ENCODE measurements at places on chromosomes 5 and 9.

GRCh38 chr9:81082221-81082620, 607.1 kb downstream of the TLE1 start:
- no peak for DNase-seq

GRCh38 chr5:67222243-67223025, 25.8 kb upstream of the CD180 start:
- DNase-seq, result no peak

DNA sequence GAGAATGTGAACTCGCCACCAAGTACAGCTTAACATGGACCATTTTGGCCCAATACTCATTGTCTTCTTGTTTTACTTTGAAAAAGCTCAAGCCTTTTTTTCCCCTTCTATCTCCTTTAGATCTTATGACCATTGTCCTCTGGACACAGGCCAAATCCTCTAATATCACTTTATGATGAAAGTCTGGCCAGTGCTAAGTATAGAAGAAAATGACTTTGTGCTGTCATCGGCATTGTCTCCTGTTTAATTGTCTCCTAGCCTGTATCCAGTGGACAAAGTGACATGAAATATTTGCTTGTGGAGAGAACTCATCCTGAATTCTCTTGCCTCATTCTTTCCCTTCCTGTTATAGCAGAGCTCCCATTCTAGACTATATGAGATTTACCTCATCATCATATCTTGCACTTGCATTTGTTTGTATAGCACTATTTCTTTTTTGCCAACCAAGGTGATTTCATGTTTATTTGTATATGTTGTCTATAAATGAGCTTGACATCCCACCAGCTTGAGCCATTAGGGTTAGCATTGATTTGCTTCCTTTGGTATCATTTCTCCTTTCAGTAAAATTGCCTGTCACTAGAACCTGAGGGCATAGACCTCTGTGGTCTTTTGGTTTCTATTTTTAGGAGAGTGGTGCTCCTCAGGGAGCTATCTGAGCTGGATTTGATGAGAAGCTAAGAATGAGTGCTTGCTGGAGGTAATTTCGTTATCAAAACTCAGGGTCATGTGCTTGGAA, 18.8 kb upstream of the TNFAIP8 start:
- DNase-seq, result no peak

- no peak for DNase-seq
Observed at GRCh38 chr5:140351609-140352334, 5.4 kb upstream of the HBEGF start.

DNA sequence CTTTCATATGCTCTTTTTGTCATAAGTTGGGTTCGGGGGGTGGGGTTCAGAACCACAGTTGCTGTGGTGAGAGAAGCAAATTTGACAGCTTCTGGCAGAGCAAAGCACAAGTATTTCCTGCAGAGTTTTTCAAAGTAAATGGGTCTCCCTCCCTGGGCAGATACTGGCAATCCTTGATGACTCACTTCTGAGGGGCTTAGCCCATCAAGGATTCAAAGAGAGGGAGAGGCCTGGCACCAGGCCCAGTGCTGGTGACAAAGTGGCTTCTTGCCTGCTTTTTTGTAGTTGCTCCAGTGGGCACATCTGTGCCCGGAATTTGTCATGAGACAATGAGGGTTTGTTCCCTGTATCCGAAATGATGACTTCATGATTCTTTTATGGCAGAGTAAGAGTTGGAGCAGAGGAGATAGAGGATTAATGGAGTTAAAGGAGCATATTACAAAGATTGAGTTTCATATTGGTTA, 46.6 kb upstream of the TNC start:
- DNase-seq, result peak; percentile 36

DNA sequence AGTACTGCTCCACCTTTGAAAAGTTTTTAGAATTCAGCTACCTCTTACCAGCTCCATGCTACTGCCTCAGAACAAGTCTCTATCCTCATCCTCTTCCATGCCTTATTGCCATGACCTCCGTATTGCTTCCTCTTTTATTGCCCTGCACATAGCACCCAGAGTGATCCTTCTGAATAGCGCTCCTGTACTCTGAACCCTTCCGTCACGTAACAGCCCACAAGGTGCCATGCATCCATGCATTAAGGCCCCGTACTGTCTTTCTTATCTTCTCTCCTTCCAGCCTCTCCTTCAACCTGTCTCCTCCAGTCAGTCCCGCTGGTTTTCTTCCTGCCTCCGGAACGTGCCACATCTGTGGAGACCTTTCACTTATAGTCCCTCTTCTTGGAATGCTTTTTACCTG, 273.3 kb upstream of the SEMA6A start:
- DNase-seq, result no peak

GRCh38 chr5:158560170-158560569, 539.5 kb downstream of the EBF1 start:
- DNase-seq, result no peak

- no peak for DNase-seq
Observed at GRCh38 chr5:139108063-139108824, 89.9 kb downstream of the SIL1 start.

GRCh38 chr5:53069626-53070025, 39.9 kb downstream of the MOCS2 start:
- DNase-seq, result no peak

DNA sequence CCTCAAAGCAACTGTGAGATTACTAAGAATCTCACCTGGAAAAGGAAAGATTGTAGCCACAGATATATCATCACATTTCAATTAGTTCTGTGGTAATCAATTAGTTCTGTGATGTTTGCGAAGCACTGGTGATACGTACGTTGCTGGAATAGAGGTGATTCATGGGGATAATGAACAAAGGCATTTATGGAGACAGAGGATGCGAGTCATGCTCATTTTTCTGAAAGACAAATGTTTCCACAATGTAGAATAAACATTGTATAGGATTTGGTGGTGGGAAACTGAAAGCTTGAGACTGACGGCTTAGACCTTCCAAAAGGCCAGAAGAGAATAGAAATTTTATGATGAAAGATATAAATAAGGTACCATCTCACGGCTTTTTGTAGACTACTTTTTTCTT, 507.3 kb upstream of the TYRP1 start:
- DNase-seq, result no peak

- DNase-seq, result no peak
Observed at GRCh38 chr5:120039111-120039510, 409.8 kb downstream of the FAM170A start.

DNA sequence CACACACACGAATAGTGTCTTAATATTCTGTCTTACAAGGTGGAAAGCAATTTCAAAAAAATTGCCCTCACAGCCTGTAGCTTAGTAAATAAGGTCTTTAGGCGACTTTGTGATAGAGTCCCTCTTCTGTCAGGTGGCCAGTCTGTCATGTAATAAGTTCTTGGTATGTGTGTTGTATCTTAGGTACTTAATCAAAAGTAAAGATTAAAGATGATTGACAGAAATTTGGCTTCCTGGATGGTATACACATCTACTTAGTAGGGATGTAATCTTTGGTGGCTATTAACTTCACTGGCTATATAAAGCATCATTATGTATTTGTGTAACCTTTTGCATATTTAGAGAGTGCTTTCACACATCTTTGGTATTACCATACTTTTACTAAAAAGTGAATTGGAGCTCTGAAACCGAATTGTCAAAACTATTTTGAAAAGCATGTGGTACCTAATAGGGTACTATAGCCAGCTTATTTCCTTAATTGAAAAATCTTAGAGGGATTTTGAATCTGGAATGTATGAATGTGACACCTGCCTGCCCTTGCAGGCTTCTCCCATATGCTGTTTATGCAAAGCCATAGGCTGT, 3.4 kb downstream of the G3BP1 start:
- DNase-seq, result no peak

DNA sequence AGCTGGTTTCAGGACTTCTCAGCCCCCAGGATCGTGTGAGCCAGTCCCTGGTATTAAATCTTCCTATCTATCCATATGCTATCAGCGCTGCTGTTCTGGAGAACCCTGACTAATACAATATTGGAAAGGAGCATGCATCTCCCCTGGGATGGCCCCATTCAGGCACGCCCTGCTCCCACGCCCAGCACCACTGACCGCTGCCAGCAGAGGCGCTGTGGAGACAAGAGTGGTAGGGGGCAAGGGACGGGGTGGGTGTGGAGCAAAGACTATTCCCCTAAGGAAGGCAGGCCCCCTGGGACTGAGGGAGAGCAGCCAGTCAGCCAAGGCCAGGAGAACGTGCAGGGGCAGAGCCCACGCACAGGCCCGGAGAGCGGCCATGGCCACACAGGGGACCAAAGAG, 116.0 kb downstream of the VAV2 start:
- no peak for DNase-seq

- DNase-seq, result no peak
Observed at GRCh38 chr5:30850866-30851265, 342.6 kb upstream of the CDH6 start.

GRCh38 chr9:93596399-93596798, 20.0 kb downstream of the PHF2 start:
- no peak for DNase-seq

DNA sequence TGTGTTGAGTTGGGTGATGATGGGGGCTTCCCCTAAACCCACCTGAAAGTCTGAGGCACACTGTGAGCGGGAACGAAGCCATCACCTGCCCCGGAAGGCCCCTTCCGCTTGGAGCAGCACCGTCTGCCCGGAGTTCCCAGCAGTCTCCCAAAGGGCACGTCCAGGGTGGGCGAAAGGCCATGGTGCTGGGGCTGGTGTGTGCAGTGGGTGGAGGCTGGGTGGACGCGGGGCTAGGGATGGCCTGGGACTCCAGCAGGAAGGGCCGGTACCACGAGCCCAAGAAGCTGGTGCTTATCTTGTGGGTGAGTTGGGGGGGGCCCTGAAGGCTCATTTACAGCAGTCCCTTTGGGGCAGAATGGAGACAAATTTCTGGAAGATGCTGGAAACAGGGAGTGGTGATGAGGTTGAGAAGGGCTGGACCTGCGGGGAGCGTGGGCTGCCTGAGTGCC, 4.6 kb downstream of the FLT4 start:
- DNase-seq, result no peak

GRCh38 chr9:98642661-98643312, 65.9 kb downstream of the GABBR2 start:
- DNase-seq, result no peak

GRCh38 chr5:133292300-133292699, 240.5 kb downstream of the HSPA4 start:
- DNase-seq, result no peak

DNA sequence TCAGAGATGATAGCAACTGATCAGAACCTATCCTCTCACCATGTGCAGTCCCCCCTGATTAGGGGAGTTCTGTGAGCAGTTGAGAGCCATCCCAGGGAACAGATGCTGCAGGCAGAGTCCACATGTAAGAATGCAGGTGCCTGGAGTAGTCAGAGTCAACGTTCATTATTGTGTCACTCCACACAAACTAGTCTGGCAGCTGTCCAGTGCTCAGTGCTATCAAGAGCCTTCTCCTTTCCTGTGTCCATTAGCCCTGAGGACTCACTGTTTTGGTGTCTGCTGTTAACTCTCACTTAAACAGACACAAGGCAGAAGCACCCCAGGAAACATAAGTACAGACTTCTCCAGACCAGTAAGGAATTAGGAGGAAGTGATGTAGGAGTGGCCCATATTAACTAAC, 2.5 kb downstream of the SH3TC2 start:
- no peak for DNase-seq

- no peak for DNase-seq
Observed at GRCh38 chr5:143004361-143005145, 234.4 kb downstream of the ARHGAP26 start.

All from amygdala (tissue), 56 donors.